ENCODE measurements at places on chromosomes 6 and 20.

- DNase-seq: no peak
These were observed 713 bp downstream of the WFDC9 start for GRCh38 chr20:45630371-45630770.

- no peak for DNase-seq
These were observed 94.9 kb upstream of the CD83 start for GRCh38 chr6:14022673-14023072.

DNA sequence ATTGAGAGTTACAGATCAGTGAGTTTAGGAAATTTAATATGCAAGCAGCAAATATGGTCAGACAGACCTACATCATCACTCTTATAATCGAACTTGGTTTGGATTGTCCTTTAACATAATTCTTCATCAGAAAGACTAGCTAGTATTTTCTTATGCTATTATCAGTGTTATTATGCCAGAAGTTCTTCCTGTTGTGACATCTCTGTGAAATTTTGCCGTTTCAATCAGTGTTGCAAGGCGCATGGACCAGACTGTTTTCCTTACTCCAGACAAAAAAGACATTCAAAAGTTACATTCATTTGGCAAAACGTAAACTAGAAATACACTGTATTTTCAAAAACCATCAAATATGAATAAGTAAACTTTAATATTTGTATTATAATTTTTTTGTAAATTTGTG is 5.7 kb upstream of the TENT5A start:
- no peak for DNase-seq

- DNase-seq: no peak
These were observed 205.8 kb downstream of the ISM1 start for GRCh38 chr20:13426870-13427269.

GRCh38 chr6:19812512-19813119 is 24.6 kb upstream of the ID4 start:
- no peak for DNase-seq

DNA sequence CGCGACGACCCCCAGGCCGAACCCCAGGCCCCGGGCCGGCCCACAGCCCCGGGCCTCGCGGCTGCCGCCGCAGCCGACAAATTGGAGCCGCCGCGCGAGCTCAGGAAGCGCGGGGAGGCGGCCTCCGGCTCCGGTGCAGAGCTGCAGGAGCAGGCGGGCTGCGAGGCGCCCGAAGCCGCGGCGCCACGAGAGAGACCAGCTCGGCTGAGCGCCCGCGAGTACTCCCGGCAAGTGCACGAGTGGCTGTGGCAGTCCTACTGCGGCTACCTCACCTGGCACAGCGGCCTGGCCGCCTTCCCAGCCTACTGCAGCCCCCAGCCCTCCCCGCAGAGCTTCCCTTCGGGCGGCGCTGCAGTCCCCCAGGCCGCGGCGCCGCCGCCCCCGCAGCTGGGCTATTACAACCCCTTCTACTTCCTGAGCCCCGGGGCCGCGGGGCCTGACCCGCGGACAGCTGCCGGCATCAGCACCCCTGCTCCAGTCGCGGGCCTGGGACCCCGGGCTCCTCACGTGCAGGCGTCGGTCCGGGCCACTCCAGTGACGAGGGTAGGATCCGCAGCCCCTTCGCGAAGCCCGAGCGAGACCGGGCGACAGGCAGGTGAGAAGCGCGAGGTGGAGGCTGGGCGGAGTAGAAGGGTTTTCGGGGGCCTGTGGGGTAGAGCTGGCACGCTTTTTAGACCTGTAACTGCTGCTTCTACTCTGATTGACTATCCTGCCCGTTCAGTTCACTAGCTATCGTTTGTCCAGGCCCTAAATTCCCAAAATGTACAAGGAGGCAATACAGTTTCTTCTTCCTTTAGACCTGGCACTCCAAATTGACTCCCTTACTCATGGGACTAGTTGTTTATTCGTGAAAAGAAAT is 654 bp downstream of the FAM8A1 start:
- peak; percentile 37 for DNase-seq

- no peak for DNase-seq
These were observed 195.2 kb downstream of the LY86 start for GRCh38 chr6:6783721-6784120.

DNA sequence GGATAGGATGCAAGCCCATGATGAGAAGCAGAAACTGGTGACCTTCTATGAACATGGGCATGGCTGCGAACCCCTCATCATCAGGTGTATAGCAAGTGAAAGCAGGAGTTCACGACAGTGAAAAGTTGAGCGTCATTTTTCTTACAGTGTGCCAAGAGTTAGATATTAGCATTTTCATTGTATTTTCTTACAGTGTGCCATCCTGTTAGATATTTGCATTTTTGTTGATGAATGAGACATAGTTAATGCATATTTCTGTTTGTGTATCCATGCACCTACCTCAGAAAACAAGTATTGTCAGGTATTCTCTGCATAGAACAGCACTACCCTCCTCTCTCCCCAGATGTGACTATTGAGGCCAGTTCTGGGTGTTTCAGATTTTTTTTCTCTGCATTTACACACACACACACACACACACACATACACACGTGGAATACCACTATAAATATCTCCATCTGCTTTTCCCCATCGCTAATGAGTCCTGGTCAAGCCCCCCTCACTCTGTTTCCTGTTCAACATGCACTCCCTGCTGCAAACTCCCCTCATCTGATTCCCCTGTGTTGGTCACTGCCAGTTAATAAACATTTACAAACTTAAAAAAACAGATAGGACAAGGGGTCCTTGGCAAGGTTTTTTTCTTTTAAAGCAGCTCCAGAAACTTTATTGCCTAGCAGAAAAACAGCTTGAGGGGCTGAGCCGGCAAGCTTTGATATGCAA is 41.7 kb downstream of the PLN start:
- DNase-seq: no peak

Measured in germinal center (tissue), 1 donor.